Endothelial cell (in vitro differentiated cells): ENCODE measurements at places on chromosomes 2 and 18.

- peak; percentile 68 for DNase-seq
Observed at GRCh38 chr2:200901459-200902072, 12.4 kb downstream of the NIF3L1 start.

- DNase-seq, result no peak
Observed at GRCh38 chr2:98568161-98568956, 40.0 kb downstream of the COA5 start.

DNA sequence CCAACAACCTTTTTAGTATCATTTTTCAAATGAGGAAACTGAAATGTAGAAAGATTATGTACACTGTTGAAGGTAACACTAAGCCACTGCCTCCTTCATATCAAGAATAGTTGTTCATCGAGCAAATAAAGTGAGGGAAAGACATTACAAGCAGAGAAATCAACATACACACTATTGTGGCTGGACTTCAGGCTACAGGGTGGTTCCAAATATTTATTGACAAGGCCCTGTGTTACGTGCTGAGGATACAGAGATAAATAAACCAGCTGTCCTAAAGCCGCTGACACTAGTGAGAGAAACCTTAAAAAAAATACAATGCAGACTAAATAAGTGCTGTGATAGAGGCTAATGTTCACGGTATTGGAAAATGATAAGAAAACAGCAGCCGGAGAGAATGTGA is 1.9 kb upstream of the LNPK start:
- no peak for DNase-seq

GRCh38 chr2:241615522-241616052 is 21.4 kb downstream of the THAP4 start:
- no peak for DNase-seq

DNA sequence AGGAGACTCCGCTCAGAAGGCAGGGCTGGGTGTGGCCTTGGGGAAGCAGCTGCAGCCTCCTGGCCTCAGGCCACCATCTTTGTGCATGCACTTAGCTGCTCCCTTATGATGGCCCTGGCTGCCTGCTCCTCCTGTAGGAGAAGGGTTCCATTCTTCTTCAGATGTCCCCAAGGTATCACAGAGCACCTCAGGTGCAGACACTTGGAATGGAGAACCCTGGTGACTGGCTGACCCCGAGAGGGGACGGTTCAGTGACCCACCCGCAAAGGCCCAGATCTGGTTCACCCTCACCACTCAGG is 9.6 kb downstream of the GPAT2 start:
- no peak for DNase-seq

DNA sequence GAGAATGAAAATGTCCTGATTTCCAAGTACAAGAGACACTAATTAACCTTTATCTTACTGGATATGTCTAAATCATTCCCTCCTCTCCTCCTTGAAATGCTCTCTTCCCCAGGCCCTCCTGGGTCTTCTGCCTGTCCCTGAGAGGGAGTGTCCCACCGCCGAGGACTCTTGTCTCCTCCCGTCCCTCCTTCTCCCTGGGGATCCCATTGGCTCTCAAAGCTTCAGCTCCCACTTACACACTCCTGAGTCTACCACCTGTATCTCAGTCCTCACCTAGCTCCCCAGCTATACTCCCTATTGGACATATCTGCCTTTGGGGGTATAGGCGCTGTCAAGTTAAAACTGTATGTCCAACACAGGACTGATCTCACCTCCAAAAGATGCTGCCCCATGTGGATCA is 116.1 kb downstream of the TMEM163 start:
- DNase-seq, result no peak

DNA sequence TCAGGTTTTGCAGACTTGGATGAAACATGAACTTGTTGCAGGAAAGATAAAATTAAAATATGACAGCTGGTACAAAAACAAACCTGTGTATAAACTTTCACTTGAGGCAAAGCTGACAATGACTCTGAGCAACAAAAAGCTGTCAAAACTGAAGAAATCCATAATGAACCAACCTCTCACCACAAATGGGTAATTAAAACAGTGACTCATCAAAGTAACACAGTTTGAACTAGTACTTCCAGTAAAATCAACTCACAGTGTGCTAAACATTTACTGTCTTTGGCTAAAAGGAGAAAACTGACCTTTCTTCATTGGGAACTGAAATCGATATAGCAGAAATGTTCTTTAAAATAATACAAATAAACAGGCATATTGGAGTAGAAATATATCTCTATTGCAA is 209.7 kb downstream of the WDPCP start:
- DNase-seq, result no peak

DNA sequence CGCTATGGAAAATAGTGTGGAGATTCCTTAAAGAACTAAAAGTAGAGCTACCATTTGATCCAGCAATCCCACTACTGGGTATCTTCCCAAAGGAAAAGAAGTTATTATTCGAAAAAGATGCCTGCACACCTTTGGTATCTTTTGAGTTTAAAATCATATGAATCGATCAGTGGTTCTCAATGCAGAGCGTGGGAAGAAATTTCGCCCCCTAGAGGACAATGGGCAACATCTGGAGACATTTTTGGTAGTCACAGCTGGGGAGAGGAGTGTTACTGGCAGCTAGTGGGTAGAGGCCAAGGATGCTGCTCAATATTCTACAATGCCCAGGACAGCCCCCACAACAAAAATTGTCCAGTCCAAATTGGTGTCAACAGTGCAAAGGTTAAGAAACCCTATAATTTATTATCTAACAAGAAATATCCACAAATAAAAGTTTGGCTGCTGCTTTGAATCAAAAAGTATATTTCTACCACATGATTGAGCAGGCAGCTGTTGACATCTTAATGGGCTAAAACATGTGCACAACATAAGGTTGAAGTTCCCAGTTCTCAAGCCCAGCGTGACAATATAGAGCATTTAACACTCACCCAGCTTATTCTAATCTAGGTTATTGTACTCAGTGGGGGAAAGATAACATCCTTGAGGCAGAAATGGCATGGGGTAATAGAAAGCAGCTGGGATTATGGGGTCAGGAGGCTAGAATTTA is 425.7 kb downstream of the LRATD1 start:
- no peak for DNase-seq

DNA sequence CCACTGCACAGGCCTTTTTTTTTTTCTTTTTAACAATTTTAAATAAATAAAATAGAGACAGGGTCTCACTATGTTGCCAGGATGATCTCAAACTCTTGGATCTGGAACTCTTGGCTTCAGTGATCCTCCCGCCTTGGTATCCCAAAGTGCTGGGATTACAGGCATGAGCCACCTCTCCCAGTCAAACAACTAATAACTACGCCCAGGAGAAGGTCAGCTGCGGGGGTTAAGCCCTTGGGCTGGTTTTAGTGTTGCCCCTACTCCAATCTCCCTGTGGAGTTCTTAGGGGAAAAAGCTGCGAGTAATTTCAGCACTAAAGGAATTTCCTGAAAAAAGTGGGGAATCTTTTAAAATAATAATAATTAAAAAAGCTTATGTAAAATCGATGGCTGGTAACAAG is 96.4 kb upstream of the XPO1 start:
- no peak for DNase-seq

GRCh38 chr2:197993830-197994229 is 189.4 kb downstream of the PLCL1 start:
- DNase-seq, result no peak

- no peak for DNase-seq
Observed at GRCh38 chr18:37805773-37806404, 240.3 kb upstream of the CELF4 start.

GRCh38 chr2:72822794-72823193 is 3.0 kb downstream of the EXOC6B start:
- no peak for DNase-seq

- no peak for DNase-seq
Observed at GRCh38 chr2:134782107-134782506, 56.3 kb upstream of the ACMSD start.

- no peak for DNase-seq
Observed at GRCh38 chr18:57891707-57892391, 88.7 kb upstream of the ATP8B1 start.

- no peak for DNase-seq
Observed at GRCh38 chr2:48364100-48364499, 165.9 kb upstream of the STON1 start.

- DNase-seq, result no peak
Observed at GRCh38 chr18:29160170-29160569, 983.2 kb upstream of the CDH2 start.

DNA sequence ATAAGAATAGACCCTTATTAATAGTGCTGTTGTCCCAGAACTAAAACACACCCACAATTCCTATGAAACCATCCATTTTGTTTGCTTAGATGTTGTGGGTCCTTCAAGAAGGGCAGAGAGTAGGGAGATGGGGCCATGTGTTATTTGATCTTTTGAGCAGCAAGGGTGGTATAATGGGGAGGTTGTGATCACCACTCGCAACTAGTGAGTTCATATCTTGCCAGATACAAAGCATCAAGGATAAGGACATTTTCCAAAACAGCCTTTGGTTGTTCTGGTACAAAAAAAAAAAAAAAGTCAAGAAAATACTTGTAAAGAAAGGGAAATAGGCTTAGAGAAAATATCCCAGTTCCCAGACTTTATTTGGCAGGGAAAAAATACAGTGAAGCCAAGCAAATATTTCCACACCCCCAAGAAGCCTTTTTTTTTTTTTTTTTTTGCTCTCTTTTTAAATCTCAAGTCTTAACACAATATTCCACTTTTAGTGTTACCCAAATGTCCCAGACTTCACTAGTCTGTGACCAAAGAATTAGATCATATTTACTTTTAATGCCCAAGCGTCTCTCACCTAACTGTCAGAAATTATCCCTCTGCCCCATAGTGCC is 54.1 kb downstream of the ANTXR1 start:
- no peak for DNase-seq

DNA sequence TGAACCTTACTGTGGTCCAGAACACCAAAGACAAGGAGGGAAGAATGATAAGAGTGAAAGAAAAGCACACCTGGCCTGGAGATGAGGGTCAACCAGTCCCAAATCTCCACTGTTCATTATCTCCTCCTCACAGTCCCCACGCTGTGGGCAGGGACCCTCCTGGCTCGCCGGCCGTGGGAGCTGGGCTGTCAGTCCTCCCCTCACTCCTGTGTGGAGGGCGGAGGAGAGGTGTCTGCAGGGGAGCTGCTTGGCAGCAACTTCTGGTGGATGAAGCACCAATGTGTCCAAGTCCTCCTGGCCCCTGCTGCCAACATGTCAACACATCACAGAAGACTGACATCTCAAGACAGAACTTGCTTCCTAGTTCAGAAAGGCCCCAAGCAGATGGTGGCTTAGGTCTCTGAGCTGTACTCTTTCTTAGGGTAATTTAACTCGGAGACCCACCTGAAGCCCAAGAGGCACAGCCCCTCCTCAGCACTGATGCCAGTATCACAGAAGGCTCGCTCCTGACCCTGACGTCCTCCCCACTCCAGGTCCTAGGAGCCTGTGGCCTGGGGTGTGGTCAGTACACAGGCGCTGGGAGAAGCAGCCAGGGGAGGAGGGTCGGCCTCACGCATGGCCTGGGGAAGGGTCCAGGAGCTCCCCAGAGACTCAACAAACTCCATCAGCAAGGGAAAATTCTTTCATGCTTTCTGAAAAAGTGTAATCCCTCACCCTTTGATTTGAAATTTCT is 54.5 kb downstream of the PARD6G start:
- DNase-seq, result no peak

GRCh38 chr18:43571078-43571689 is 293.9 kb upstream of the SYT4 start:
- peak; percentile 55 for DNase-seq

DNA sequence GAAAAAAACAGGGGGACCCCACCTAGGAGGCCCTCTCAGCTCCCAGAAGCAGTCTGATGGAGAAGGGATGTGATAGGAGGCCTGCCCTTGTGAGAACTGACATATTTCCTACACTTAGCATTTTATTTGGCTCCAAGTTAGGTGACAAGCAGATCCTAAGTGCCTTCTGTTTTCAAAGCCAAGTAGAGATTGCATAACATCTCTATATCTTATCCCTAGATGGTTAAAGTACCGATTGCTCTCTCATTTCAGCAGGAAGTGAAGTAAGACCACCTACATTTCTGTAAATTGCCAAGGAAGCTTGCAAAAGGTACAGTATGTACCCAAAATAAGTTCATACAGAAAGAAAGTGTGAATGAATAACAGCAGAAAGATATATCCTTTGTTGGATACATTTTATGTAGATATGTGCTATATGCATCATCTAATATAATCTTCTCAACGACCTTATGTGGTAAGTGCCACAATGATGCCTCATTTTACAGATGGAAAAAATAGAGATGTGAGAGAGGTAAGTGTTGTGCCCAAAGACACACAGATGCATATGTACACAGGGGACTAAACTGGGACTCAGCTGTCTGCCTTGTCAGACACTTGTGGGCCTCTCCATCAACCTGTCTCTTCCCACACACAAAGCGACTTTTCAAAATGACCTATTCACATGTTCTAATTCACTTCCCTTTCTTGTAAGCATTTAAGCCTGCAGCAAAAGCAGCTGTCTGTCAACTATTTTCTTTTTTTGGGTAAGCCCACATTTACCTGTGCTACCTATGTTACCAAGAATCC is 38.9 kb downstream of the DHRS9 start:
- DNase-seq, result no peak

DNA sequence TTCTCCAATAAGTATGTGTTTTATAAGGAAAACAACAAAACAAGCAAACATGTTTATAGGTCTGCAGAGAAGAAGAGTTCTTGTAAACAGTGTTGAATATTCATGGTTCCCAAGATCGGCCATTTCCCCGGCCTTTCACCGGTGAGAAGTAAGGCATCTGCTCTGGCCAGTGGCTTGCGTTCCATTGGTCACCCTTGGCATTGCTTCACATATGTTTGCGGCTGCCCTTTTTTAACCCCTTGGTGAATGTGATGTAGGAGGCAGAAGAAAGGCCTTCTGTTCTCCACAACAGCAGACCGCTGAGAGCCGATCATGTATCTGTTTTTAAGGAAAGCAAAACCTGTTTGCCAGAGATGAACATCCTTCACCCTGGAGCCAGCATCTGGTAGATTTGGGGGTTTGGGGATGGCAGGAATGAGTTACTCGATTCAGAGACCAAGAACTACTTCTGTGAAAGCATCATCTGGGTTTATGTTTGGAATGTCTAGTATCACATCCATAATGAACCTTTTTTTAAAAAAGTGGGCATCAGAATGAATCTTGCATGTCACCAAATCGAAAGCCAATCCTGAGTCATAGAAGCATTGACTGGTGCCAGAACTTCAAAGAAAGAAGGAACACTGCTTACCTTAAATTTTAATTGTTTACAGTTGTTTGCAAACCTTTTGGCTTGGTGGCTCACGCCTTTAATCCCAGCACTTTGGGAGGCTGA is 112.3 kb downstream of the AGAP1 start:
- DNase-seq, result no peak

- no peak for DNase-seq
Observed at GRCh38 chr2:173866874-173867618, 98.1 kb downstream of the SP3 start.

DNA sequence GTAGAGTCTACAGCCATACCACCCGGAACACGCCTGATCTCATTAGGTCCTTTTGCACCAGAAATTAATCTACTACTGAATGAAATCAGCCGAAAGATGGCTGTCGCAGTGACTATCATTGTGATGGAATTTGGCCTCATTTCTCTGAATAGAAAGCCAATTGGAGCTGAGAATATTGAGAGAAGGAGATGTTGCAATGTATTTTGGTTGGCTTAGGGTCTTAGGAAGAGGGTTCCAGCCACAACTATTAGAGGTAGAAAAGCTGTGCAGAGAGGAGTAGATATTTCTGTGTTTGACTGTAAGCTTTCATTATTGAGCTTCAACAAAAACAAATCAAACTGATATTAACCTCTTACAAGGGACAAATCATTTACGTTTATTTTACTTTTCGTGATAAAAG is 98.1 kb downstream of the THSD7B start:
- no peak for DNase-seq

GRCh38 chr2:114550895-114551793 is 108.7 kb downstream of the DPP10 start:
- DNase-seq, result peak; percentile 54

- DNase-seq, result no peak
Observed at GRCh38 chr2:42914314-42914713, 121.9 kb upstream of the HAAO start.
